ENCODE measurements at places on chromosomes 16 and 17. TPM values are rescaled to one million over a fixed set of nuclear protein-coding genes. Genes with fewer than 3 reads are reported as not detected.

SLFN13 gene
- total RNA-seq: 2.5 TPM

GGT6 gene
- not detected for total RNA-seq

FAAP100 gene
- total RNA-seq: 28.3 TPM

KRTAP16-1 gene
- total RNA-seq: not detected

FBXO39 gene
- total RNA-seq: 2.9 TPM

KRT20 gene
- total RNA-seq: not detected

ALOXE3 gene
- total RNA-seq: not detected

SLC7A5 gene
- 15.3 TPM for total RNA-seq

LUC7L3 gene
- total RNA-seq: 67.0 TPM
